ENCODE measurements at places on chromosomes 16 and 17. TPM values are rescaled to one million over a fixed set of nuclear protein-coding genes. Genes with fewer than 3 reads are reported as not detected.

The MGAT5B gene
- 0.08 TPM for total RNA-seq

- H3K4me1 ChIP-seq = no peaks in the 10 kb centered on the region
- no peaks in the 10 kb centered on the region for H3K36me3 ChIP-seq
- no peak for DNase-seq
- H3K4me3 ChIP-seq = no peak overlapping the region
Observed at GRCh38 chr17:41494524-41494923, 4.8 kb upstream of the KRT36 start.

DNA sequence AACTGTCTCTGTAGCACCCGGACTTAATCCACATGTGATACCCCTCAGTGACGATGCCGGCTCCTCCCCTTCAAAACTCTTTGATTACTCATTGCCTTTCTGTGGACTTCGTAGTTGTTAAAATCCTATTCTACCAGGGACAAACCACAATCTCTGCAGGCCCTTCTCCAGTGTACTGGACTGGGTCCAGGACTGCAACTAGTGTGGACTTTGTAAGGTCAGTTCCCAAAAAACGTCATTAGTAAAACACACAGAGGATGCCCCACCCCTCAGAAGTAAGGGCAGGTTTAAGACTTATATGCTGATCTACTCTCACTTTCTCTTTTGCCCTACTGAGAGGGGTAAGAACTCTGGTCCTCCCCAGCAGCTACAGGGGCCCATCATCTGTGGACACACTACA is 10.5 kb upstream of the NUDT7 start:
- H3K4me3 ChIP-seq = no peak overlapping the region
- no peaks in the 10 kb centered on the region for H3K4me1 ChIP-seq
- H3K27ac ChIP-seq = no peak overlapping the region
- H3K27me3 ChIP-seq = peaks cover 15% of the 10 kb centered on the region
- DNase-seq = no peak
- H3K36me3 ChIP-seq = no peaks in the 10 kb centered on the region

The CHD9NB gene
- 0.77 TPM for total RNA-seq

The RASD1 gene
- total RNA-seq = 25.4 TPM

The TVP23A gene
- total RNA-seq = 0.22 TPM

DNA sequence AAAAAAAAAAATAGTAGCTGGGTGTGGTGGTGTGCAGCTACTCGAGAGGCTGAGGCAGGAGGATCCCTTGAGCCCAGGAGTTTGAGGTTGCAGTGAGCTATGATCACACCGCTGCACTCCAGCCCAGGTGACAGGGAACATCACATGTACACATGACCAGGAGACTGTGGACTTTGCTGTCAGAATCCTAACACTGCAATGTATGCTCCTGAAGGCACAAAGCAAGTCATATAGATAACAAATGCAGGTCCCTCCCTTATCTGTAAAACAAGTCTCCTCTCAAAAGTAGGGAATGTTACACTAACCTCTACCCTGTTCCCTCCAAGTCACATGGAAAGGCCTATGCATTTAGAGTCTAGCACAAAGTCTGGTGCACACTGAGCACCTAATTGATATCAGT is 48.5 kb downstream of the ARHGAP17 start:
- H3K4me1 ChIP-seq = peaks cover 32% of the 10 kb centered on the region
- peaks cover 90% of the 10 kb centered on the region for H3K36me3 ChIP-seq
- DNase-seq = no peak

- no peaks in the 10 kb centered on the region for H3K27me3 ChIP-seq
- H3K27ac ChIP-seq = no peak overlapping the region
- H3K4me1 ChIP-seq = peaks cover 5% of the 10 kb centered on the region
- no peaks in the 10 kb centered on the region for H3K36me3 ChIP-seq
Observed at GRCh38 chr16:80803339-80804055, 901 bp downstream of the CDYL2 start.

The KRT33B gene
- not detected for total RNA-seq

The CEP295NL gene
- total RNA-seq = 0.55 TPM

The ASPA gene
- total RNA-seq = 2.8 TPM
